Glomerular endothelial cell (primary cell): ENCODE measurements at places on chromosomes 3 and 15.

GRCh38 chr3:129703913-129704312 is 97.4 kb upstream of the PLXND1 start:
- DNase-seq: no peak

GRCh38 chr15:88954431-88955277 is 41.5 kb upstream of the MFGE8 start:
- DNase-seq: no peak

DNA sequence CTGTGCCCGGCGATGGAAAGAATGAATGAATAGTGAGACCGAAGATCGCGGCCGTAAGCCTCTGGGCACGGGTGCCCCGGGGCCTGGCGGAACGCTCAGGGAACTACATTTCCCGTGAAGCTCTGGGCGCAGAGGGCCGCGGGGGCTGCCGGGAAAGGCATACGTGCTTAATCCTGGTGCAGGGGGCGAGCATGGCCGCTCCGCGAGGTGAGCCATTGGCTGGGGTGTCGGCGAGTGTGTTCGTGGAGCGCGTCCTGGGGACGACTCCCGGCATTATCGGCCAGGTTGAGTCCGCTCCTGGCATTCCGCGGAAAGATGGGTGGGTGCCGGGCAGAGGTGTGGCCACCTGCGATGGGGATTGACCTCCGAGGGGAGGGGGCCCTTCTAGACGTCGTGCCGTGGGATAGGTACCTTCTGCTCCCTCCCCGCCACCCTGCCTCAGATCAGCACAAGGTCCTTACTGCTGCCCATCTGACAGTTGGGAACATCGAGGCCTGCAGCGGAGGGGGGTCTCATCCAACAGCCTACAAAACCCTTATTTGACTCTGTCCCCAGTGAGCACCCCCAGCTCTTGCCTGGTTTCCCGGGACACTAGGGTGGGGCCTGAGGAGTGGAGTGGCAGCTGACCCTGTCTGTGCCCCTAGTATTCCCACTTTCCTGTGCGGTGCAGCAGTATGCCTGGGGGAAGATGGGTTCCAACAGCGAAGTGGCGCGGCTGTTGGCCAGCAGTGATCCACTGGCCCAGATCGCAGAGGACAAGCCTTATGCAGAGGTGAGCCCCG is at the start of gene MPI:
MPI (plus strand) TSS at position 160 of the 782 bp plus-strand sequence; CDS start at position 192, 32 bp downstream.
- DNase-seq: no peak

GRCh38 chr3:65531499-65531898 is 507.2 kb downstream of the MAGI1 start:
- DNase-seq: no peak

DNA sequence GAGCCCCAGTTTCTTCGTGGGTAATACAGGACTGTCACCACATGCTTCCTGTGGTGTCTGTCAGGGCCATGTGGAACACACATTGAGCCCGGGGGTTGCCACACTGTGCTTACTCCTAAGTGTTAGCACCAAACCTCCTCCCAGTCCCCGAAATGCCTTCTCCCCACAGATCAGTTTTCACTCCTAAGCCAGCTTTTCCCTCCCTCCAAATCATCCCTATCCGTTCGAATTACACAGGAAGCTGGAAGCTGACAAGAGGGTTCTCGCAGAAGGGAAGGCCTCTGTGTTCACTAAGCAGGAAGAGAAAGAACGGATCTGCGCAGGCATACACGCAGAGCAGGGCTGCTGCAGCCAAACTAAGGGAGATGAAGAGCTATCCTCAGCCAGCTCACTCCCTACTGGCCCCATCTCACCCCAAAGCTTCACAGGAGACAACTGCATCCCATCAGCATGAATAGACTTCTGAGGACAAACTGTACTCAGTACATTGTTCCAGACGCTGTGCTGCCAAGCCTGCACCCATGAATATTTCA is 32.3 kb downstream of the XXYLT1 start:
- no peak for DNase-seq

GRCh38 chr15:47412136-47412535 is 305.2 kb upstream of the SEMA6D start:
- DNase-seq: no peak

GRCh38 chr3:133776794-133777438 is 28.7 kb upstream of the SRPRB start:
- no peak for DNase-seq
